ENCODE measurements at places on chromosomes 5 and 9. TPM values are rescaled to one million over a fixed set of nuclear protein-coding genes. Genes with fewer than 3 reads are reported as not detected.

DNA sequence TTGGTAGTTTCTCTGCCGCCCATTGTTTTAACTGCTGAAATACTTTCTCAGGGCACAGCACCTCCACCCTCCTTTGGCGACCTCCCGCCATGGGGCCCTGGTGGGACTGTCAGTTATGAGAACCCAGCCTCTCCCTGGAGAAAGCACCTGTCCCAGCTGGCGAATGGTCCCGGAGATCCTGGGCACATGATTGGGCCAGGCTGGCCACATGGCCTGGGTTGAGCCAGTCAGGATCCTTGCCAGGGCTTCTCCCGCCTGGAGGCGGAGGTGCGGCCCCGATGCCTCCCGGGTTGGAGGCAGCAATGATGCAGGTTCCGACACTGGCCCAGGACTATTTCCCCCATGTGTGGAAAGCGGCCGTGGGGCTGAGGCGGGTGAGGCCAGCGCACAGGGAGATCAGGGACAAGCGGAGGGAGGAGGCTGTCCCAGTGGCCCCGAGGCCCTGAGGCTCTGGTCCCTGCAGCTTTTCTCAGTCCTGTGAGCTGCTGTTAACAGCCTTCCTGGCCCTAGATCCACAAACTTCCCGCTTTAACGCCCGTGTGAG lies 13.6 kb downstream of the UNC5A start:
- DNase-seq = no peak
- no peak overlapping the region for H3K4me3 ChIP-seq
- H3K27me3 ChIP-seq = peaks cover 44% of the 10 kb centered on the region
- H3K27ac ChIP-seq = no peak overlapping the region

- H3K4me3 ChIP-seq = no peak overlapping the region
- no peak for DNase-seq
- no peak overlapping the region for H3K27ac ChIP-seq
- H3K27me3 ChIP-seq = peaks cover 10% of the 10 kb centered on the region
- no peaks in the 10 kb centered on the region for H3K36me3 ChIP-seq
Observed at GRCh38 chr5:135631391-135631790, 52.6 kb upstream of the CXCL14 start.

GRCh38 chr9:122107291-122107805 lies 14.2 kb upstream of the TTLL11 start:
- no peak for DNase-seq
- H3K4me3 ChIP-seq = no peak overlapping the region
- H3K27ac ChIP-seq = no peak overlapping the region
- H3K36me3 ChIP-seq = peaks cover 6% of the 10 kb centered on the region
- no peaks in the 10 kb centered on the region for H3K4me1 ChIP-seq

VCAN gene
- total RNA-seq = 0.57 TPM

RHOBTB3 gene
- total RNA-seq = 14.7 TPM

DNA sequence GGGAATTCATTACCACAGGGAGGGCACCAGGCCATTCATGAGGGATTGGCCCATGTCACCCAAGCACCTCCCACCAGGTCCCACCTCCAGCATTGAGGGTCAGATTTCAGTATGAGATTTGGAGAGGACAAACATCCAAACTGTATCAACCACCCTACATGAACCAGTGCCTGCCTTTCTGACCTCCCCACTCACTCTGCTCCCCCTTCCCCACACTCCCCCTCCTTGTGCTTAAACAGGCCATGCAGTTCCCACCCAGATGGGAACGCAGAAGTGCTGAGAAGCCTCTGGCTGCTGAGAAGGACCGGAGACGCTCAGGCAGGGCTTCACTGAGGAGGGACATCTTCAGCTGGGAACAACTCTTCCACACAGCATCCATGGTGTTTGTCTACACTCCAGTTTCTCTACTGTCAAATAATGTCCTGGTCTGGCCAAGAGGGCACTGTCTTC lies 30.0 kb upstream of the ADAMTS2 start:
- peak; percentile 20 for DNase-seq
- H3K4me3 ChIP-seq = no peak overlapping the region
- no peak overlapping the region for H3K27ac ChIP-seq
- H3K36me3 ChIP-seq = no peaks in the 10 kb centered on the region

DNA sequence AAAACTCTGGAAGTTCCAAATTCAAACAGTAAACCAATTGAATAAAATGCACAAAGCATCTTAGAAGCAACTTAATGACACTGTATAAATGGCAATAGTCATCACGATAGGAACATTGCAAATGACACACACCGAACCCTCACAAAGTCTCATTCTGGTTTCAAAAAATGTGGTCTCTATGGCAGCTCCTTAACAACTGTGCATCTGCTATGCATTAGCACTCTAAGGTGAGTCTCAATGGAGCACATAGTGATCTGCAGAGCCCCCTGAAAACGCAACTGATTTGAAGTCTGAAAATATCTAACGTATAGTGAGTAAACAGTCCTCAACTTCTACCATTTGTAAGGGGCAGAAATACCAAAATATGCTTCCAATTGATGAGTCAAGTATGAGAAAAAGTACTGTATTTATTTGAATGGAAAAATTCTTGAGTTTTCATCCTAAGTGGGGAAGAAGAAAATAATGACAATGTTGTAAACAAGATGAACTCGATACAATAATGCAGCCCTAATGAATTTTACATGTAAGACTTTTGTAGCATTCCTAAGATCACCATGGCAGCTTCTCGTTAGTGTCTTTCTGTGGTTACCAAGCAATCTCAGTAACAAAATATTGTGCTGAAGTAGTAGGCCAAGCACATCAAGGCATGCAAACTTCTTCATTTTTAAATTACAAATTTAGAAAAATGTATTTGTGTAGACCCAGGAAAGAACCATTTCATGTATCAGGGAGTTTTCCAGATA lies 517.5 kb upstream of the FAM174A start:
- no peaks in the 10 kb centered on the region for H3K27me3 ChIP-seq
- no peak overlapping the region for H3K4me3 ChIP-seq
- no peaks in the 10 kb centered on the region for H3K4me1 ChIP-seq
- H3K36me3 ChIP-seq = no peaks in the 10 kb centered on the region
- no peak overlapping the region for H3K27ac ChIP-seq

DNA sequence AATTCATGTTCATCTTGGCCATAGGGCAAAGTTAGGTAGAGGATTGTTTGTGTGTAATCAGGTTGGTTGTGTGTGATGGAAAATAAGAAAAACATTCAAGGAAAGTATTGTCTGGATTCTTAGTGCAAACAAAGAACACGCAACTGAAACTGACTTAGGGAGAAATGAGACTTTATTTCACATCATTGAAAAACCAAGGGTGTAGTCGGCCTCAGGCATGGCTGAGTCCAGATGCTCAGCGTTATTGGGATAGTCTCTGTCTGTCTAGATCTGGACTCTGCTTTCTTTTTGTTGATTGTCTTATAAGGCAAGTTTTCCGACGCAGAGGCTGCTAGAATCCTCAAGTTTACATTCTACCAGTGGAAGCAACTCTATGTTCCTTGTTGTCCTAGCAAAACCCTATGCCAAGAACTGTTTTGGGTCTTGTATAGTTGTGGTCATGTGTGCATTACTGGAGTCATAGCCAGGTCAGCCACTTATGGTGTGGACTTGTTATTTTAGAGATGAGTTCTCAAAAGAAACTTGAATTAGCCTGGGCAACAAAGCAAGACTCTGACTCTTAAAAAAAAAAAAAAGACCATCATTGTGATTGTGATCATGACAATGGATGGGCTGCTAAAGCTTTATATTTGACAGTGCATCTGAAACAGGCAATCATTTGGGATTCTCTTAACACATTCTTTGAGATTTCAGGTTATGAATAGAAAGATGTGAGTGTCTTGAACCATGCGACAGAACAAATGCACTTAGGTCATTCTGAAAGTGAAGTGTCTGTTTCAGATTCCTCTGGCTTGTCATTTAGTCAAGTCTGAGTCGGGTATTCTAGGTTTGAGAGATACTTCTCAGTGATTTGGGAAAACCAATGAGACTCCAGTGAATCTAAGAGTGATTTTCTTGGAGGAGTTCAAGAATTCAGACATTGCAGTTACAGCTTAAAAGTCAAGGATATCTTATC lies 82.6 kb downstream of the DOCK2 start:
- peaks cover 83% of the 10 kb centered on the region for H3K36me3 ChIP-seq
- peaks cover 45% of the 10 kb centered on the region for H3K4me1 ChIP-seq
- H3K27ac ChIP-seq = no peak overlapping the region
- no peak for DNase-seq
- H3K27me3 ChIP-seq = no peaks in the 10 kb centered on the region

DNA sequence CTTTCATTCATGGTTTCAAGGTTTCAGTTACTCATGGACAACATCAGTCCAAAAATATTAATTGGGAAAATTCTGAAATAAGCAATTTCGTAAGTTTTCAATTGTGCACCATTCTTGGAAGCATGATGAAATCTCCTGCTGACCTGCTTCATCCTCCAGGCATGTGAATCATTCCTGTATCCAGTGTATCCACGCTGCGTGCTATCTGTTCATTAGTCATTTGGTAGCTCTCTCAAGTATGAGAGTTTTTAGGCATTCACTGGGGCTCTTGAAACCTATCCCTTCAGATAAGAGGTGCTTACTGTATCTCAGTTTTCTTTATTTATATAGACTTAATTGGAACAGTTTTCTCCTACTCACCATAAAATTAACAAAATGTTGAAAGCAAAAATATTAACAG lies 293.0 kb downstream of the CDH12 start:
- no peak overlapping the region for H3K27ac ChIP-seq
- DNase-seq = no peak
- H3K27me3 ChIP-seq = no peaks in the 10 kb centered on the region
- H3K4me3 ChIP-seq = no peak overlapping the region
- H3K4me1 ChIP-seq = no peaks in the 10 kb centered on the region
- H3K36me3 ChIP-seq = peaks cover 5% of the 10 kb centered on the region
